ENCODE measurements at places on chromosomes 2 and 18. TPM values are rescaled to one million over a fixed set of nuclear protein-coding genes. Genes with fewer than 3 reads are reported as not detected.

The CCDC141 gene
- 208 TPM for total RNA-seq

The KCNE4 gene
- total RNA-seq = 3.1 TPM

The TLX2 gene
- not detected for total RNA-seq

The PARD3B gene
- total RNA-seq = 9.1 TPM

The BIN1 gene
- 15.8 TPM for total RNA-seq

The SH3RF3 gene
- total RNA-seq = 7.9 TPM

The REG3G gene
- not detected for total RNA-seq

The CYRIA gene
- total RNA-seq = 4.1 TPM

The GPN1 gene
- total RNA-seq = 16.6 TPM

The GLI2 gene
- total RNA-seq = 2.4 TPM

The PXDN gene
- total RNA-seq = 15.7 TPM

The RAPGEF4 gene
- 3.7 TPM for total RNA-seq

The IL36RN gene
- total RNA-seq = not detected

The ASB18 gene
- 11.3 TPM for total RNA-seq

The MOCOS gene
- total RNA-seq = 0.33 TPM

The ACKR3 gene
- total RNA-seq = 39.3 TPM

The CAPN14 gene
- total RNA-seq = 0.27 TPM

The COLEC12 gene
- 7.3 TPM for total RNA-seq

The PER2 gene
- 3.4 TPM for total RNA-seq

The LYG2 gene
- not detected for total RNA-seq

The FBXO41 gene
- total RNA-seq = 0.55 TPM

The GRHL1 gene
- total RNA-seq = 0.69 TPM

The KCNG3 gene
- not detected for total RNA-seq

The DNAJC5G gene
- total RNA-seq = 1.2 TPM

The SERPINB10 gene
- not detected for total RNA-seq

The ITPRIPL1 gene
- 0.47 TPM for total RNA-seq

The FER1L5 gene
- total RNA-seq = 0.05 TPM

The CRYGC gene
- not detected for total RNA-seq

The EGR4 gene
- total RNA-seq = not detected

The MROH2A gene
- total RNA-seq = not detected

The DSEL gene
- 1.6 TPM for total RNA-seq

The TMEM247 gene
- total RNA-seq = not detected

The SUPT7L gene
- total RNA-seq = 29.7 TPM

The ANKRD53 gene
- 0.33 TPM for total RNA-seq

The LCT gene
- total RNA-seq = not detected

The PRLH gene
- not detected for total RNA-seq

The SIX2 gene
- total RNA-seq = 0.91 TPM

The ABCG8 gene
- total RNA-seq = not detected

The CCL20 gene
- total RNA-seq = not detected

The DAW1 gene
- total RNA-seq = 0.19 TPM

All from left ventricle myocardium inferior (tissue), 1 donor.